Endothelial cell of umbilical vein (primary cell): ENCODE measurements at places on chromosomes 1 and 21.

DNA sequence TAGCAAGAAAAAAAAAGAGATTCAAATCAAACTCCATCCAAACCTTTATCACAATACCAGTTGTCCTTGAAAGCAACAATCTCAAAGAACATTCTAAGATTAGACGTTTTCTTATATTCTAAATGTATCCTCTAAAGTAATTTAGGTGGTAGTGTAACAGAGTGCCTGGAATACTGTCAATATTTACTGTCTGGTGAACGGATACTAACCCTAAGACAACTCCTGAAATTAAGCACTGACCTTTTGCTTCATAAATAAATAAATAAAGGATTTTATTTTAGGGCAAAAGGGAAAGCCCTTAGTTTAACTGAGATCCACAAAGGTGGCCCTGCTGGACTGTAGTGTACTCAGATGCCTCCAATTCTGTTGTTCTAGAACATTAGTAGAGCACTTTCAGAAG, 9.9 kb upstream of the USH2A start:
- no peak for DNase-seq
- no peaks in the 10 kb centered on the region for H3K27me3 ChIP-seq
- H3K4me1 ChIP-seq = no peaks in the 10 kb centered on the region
- no peaks in the 10 kb centered on the region for H3K36me3 ChIP-seq
- no peak overlapping the region for H3K4me3 ChIP-seq

- no peaks in the 10 kb centered on the region for H3K36me3 ChIP-seq
- H3K27me3 ChIP-seq = no peaks in the 10 kb centered on the region
- no peak overlapping the region for H3K27ac ChIP-seq
- no peak for DNase-seq
Measured at GRCh38 chr1:105914403-105914802, 1142.1 kb upstream of the PRMT6 start.

- no peak overlapping the region for H3K4me3 ChIP-seq
- H3K36me3 ChIP-seq = peaks cover 9% of the 10 kb centered on the region
- peaks cover 11% of the 10 kb centered on the region for H3K4me1 ChIP-seq
- no peaks in the 10 kb centered on the region for H3K27me3 ChIP-seq
Measured at GRCh38 chr1:205626216-205626615, 5.6 kb downstream of the ELK4 start.

DNA sequence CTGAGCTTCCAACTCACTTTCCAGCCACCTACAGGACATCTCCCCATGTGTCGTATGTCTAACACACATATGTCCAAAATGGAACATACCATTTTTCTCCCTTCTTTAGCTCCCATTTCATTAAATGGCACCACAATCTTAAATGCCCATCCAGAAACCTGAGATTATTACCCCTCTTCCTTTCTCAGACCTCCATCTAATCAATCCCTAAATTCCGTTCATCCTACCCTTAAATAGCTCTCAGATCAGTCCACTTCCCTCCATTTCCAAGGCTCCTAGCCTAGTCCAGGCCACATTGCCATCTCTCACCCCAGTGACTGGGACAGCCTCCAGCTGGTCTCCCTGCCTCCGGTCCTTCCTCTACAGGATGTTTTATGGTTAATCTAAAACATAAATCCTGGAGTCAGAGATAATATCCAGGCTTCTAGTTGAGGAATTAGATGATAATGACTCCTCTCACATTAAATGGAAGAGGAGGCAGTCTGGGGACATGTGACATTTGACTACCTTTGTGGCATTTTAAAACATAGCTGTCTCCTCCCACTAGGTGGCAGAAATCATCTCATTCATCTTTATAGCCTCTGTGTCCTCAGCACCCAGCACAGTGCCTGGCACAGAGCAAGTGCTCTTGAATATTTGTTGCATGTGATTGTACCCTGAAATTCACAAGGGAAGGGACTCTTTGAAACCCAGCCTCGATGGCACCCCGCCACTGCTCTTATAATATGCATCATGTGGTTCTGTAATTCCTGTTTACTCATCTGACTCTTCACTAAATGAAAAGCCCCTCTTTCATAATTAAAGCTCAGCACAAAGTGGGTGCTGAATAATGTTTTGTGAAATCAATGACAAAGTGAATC, 102.3 kb downstream of the TMEM53 start:
- no peaks in the 10 kb centered on the region for H3K36me3 ChIP-seq
- H3K27ac ChIP-seq = no peak overlapping the region
- no peak overlapping the region for H3K4me3 ChIP-seq
- peaks cover 10% of the 10 kb centered on the region for H3K27me3 ChIP-seq

DNA sequence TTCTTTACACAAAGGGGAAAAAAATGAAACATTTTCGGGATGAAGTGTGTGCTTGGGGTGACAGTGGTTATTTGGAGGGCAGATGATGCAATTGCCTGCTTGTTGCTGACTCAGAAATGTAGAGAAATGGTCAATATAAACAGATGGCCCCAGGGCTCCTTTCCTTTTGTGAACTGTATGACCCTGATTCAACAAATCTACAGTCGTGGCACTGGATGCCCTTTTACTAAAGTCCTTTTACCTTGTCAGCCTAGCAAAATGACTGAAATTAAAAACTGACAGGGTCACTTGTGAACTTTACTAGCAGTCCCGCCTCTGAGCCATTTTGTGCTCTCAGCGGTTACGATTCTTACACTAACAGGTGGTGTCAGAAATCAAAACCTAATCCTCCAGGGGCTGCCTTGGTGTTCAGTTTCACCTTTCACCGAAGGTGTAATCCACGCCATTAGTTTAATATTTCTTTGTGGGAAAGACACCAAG, 49.8 kb downstream of the GREM2 start:
- no peaks in the 10 kb centered on the region for H3K36me3 ChIP-seq
- H3K4me1 ChIP-seq = no peaks in the 10 kb centered on the region

GRCh38 chr21:44992608-44993031, 52.8 kb downstream of the SLX9 start:
- H3K27ac ChIP-seq = no peak overlapping the region
- no peak for DNase-seq
- H3K4me3 ChIP-seq = no peak overlapping the region
- H3K4me1 ChIP-seq = no peaks in the 10 kb centered on the region

GRCh38 chr1:980602-981395, 1.1 kb downstream of the PERM1 start:
- no peak overlapping the region for H3K4me3 ChIP-seq
- no peak overlapping the region for H3K27ac ChIP-seq
- no peaks in the 10 kb centered on the region for H3K4me1 ChIP-seq

DNA sequence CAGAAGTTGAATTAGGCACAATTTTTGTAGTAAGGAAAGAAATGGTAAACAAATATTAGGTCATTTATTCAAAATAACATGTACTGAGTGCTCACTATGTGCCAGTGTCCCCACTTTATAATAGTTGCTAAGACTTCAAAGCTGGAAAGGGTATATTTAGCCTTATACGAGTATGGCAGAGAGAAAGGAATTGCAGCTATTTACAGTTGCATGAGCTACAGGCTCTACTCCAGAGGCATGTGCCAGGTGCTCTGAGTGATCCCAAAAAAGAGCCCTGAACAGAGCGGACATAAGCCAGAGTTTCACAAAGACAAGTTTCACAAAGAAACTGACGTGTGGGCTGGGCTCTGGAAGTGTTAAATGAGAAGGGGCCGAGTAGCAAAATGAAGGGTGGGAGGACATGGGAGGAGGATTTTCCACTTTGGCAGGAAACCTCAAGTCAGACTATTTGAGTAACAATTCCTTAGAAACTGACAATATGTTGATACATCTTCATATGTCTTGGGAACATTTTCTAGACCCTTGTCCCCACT, 40.9 kb downstream of the FASLG start:
- H3K36me3 ChIP-seq = no peaks in the 10 kb centered on the region
- H3K27me3 ChIP-seq = no peaks in the 10 kb centered on the region
- no peak overlapping the region for H3K4me3 ChIP-seq
- peaks cover 22% of the 10 kb centered on the region for H3K4me1 ChIP-seq

DNA sequence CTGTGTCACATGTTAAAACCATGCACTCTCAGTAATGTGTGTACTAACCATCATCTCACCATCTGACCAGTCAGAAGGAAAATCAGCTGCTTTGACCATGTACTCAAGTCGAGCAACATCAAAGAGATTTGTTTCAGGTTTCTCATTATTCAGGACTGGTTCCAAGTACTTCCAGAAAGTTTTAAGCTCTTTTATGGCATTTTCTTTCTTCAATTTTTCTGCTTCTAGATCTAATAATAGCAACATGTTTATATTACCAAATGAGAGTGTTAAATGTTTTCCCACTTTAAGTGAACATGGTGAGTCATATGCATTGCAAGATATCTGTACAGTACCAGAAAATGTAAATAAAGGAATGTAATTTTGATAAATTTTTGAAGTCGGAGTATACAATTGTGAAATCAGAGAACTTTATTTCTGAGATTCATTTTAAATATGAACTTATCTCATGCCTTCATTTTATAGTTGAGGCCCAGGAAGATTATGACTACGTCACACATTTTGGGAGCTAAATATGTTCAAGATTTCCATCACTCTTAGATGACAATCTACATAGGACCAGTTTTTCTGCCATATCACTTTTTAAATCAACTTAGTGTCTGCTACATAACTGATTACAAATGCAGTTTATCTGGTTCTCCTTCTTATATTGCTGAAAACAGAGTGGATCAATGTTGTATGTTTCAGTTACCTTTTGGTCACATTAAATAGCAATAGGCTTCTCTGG, 87.2 kb downstream of the SPAG17 start:
- no peak for DNase-seq
- H3K27me3 ChIP-seq = no peaks in the 10 kb centered on the region
- no peak overlapping the region for H3K27ac ChIP-seq
- H3K36me3 ChIP-seq = no peaks in the 10 kb centered on the region
- H3K4me3 ChIP-seq = no peak overlapping the region

GRCh38 chr1:101242324-101243050, 5.7 kb downstream of the S1PR1 start:
- peaks cover 19% of the 10 kb centered on the region for H3K36me3 ChIP-seq
- H3K4me1 ChIP-seq = peaks cover 54% of the 10 kb centered on the region
- no peak overlapping the region for H3K4me3 ChIP-seq
- no peaks in the 10 kb centered on the region for H3K27me3 ChIP-seq
- H3K27ac ChIP-seq = peak overlapping the region; percentile 99

DNA sequence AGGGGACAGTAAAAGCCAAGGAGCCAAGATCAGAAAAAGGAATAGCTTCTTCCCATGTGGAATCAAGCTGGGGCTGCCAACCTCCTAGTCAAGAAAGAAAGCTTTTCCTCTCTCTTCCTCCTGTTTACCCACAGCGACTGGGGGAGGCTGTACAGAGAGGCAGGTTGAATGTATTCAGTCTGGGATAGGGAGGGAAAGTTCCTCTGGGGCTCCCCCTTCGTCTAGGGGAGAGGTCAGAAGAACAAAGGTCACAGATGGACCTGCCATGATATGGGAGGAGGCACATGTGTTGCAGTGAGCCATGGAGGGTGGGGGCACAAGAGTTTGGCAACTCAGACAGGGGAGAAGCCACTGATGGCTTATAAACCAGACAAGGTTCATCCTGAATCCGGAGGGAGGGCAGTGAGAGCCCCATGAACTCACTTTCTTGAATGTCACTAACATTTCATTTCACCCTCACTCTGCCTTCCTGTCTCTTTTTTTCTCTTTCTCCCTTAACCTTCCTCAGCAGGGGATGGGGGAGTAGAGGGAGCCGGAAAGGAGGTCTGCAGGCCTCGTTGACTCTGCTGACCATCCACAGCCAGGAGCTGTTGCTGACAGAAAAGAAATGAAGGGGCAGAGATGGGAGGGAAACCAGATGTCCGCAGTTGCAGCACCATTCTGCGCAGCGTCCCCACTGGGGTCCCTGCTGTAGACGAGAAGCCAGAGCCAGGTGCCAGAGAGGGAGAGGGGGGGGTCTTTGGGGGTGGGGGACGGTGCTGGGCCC, 61.1 kb downstream of the PLXNA2 start:
- H3K27ac ChIP-seq = no peak overlapping the region
- no peak for DNase-seq
- H3K36me3 ChIP-seq = no peaks in the 10 kb centered on the region
- H3K27me3 ChIP-seq = no peaks in the 10 kb centered on the region

DNA sequence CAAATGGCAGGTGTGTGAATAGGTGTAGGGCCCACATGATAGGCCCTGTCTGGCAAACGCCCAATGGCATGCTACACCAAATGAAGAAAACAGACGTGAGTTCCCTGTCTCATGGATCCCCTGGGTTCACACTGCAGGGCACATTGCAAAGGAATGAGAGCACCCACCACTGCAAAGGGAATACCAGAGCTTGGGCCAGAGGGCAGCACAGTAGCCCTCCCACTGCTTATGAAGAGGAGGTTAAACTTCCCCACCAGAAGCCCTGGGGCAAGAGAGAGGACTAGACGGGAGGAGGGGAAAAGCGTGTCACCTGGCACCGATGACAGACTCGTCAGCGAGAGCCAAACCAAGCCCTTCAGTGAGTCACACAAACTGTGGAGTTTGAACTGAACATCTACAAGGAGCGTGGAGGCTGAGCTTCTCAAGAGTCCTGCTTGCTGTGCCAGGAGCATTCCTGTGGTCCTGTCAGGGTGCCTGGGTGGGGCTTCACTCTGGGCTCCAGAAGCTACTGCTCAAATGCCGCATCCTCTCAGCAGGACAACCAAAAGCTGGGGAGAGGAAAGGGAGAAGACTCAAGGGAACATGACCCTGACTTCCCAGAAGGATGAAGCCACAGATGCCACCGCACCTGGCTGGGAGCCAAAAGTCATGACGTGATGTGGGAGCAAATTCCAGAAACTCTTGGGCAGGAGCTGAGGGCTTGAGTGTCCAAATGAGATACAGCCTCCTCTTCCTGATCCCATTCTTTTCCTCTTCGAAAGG, 61.1 kb downstream of the TOMM20 start:
- H3K27ac ChIP-seq = no peak overlapping the region
- H3K27me3 ChIP-seq = no peaks in the 10 kb centered on the region
- H3K4me3 ChIP-seq = no peak overlapping the region
- no peaks in the 10 kb centered on the region for H3K36me3 ChIP-seq
- DNase-seq = no peak

GRCh38 chr1:105337420-105337819, 1587.7 kb downstream of the AMY1C start:
- no peaks in the 10 kb centered on the region for H3K27me3 ChIP-seq
- no peaks in the 10 kb centered on the region for H3K36me3 ChIP-seq
- DNase-seq = no peak
- no peak overlapping the region for H3K27ac ChIP-seq
- H3K4me3 ChIP-seq = no peak overlapping the region
- no peaks in the 10 kb centered on the region for H3K4me1 ChIP-seq

GRCh38 chr1:21340230-21340945, 50.1 kb upstream of the ECE1 start:
- H3K27ac ChIP-seq = no peak overlapping the region
- no peaks in the 10 kb centered on the region for H3K36me3 ChIP-seq
- H3K4me3 ChIP-seq = no peak overlapping the region
- DNase-seq = no peak
- peaks cover 72% of the 10 kb centered on the region for H3K4me1 ChIP-seq
- no peaks in the 10 kb centered on the region for H3K27me3 ChIP-seq

DNA sequence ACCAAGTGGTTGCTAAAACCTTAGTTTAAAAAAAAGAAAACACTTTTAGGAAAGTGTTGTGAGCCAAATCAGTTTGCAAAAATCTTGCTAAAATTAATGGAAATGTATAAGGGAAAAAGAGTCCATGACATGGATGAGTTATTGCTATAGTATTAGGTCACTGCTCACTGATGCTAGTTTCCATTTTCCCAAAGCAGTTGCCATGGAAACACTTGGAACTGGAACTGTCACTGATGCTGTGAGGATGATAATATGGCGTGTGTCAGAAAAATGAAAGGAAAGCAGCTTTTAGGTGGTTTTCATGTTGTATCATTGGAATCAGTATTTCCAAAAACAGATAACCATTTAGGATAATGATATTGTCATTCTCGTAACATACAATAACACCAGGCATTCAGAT, 104.4 kb downstream of the PHTF1 start:
- no peak overlapping the region for H3K4me3 ChIP-seq
- H3K36me3 ChIP-seq = no peaks in the 10 kb centered on the region
- H3K4me1 ChIP-seq = peaks cover 15% of the 10 kb centered on the region
